ENCODE measurements at places on chromosomes 13 and 19. TPM values are rescaled to one million over a fixed set of nuclear protein-coding genes. Genes with fewer than 3 reads are reported as not detected.

- DNase-seq: no peak
Measured at GRCh38 chr19:16403151-16403977, 68.4 kb downstream of the EPS15L1 start.

DNA sequence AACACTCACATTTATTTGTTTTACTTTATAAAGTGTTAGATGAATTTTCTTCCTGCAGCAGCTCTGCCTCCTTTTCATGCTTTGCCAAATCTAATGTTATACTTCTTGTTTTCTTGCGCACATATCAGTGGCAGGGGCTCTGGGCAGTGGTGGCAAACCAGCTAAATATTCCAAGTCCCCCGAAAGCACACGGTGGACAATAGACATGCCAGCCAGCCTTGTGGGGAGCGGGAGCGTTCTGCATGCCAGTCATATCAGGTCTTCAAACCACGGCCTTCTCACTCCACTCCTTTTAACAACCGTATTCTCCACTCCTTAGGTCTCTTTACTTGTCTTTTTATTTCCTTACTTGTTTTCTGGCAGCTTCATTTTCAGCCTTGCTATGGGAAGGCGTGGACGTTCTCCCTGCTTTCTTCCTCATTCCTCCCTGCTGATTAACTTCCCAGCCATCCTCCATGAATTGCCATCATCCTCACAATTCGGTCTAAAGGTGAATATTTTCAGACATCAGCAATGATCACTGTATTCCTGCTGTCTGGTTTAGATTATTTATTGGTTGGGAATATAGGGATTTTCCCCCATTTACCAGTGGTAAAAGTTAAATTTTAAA, 77.1 kb upstream of the WASF3 start:
- no peak for DNase-seq

GRCh38 chr13:110499621-110500281, 61.8 kb downstream of the RAB20 start:
- no peak for DNase-seq

GRCh38 chr19:2807379-2808128, 12.1 kb upstream of the ZNF554 start:
- DNase-seq: no peak

DNA sequence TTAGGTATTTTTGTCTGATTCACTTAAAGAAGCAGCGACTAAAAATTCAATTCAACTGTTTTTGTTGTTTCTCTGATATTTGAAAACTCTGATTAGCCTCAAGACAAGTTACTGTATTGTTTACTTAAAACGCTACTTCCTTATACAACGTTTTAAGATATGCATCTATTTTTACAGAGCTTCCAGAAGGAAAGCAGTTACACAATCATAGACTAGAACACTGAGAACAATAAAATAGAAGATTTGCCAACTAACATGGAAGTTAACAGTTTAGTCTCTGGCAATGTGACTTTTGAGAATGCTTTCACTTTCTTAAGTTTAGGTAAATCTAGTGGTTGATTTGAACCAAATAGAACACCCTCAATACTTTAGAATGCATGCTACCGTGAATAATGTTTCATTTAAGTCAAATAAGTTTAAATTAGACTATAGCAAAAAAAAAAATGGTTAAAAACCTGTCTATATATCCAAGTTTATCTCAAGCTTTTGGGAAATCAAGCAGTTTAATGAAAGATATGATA, 614.8 kb downstream of the DACH1 start:
- no peak for DNase-seq

GRCh38 chr19:5839065-5840017, at the start of gene FUT6:
Gene FUT6, minus strand, starts transcription at chr19:5839702. Its CDS starts 7,135 bp downstream, at chr19:5832567.
- DNase-seq: no peak

GRCh38 chr13:102913914-102914313, 68.1 kb downstream of the ERCC5 start:
- DNase-seq: no peak

DNA sequence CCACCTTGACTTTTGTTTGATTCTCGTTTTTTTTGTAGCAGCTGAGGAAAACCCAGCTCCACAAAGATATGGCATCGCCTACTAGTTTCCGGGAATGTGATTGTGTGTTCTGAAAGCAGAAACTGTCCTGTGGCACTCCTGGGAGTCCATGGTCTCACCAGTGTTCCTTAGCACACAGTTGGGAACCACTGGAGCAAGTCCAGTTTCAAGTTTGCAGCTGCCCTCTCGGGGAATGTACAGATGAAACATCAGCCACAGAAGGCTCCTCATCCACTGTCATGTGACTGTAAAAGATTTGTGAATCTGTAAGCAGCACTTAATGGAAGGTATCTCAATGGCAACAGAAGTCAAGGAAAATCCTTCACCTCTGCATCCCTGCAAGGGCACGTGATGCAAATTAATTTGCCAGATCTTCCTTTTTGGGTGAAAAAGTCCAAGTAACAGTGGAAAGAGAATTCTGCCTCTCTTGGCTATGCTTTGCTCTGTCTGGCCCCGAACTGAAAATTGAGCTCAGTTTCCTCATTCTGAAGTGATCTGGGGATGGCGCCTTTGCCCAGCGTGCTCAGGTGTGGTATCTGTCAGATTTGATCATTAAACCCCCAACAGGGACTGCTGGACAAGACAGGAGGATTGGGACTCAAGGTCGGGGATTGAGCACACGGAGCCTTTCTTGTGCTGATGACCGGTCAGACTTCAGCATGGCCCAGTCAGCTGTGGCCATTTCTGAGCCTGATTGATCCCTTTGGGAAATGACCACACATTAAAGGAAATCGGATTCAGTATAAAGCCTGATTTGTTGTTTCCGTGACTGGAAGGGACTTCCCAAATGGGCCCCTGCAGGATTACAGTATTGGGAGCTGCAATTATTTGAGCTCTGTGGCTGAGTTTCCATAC, 58.8 kb downstream of the ING1 start:
- DNase-seq: no peak

DNA sequence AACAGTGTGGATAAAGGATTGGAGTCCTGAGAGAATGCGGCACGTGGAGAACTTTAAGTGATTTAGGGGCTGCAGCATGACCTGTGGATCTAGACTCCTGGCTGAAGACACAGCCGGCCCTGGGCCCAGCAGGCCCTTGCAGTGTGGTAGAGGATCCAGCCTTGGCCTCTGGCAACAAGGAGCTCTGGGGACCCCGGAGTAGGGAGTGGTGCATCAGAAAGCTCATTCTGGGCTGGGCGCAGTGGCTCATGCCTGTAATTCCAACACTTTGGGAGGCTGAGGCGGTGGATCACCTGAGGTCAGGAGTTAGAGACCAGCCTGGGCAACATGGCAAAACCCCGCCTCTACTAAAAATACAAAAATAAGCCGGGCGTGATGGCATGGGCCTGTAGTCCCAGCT, 76.0 kb downstream of the CHST8 start:
- DNase-seq: no peak

DNA sequence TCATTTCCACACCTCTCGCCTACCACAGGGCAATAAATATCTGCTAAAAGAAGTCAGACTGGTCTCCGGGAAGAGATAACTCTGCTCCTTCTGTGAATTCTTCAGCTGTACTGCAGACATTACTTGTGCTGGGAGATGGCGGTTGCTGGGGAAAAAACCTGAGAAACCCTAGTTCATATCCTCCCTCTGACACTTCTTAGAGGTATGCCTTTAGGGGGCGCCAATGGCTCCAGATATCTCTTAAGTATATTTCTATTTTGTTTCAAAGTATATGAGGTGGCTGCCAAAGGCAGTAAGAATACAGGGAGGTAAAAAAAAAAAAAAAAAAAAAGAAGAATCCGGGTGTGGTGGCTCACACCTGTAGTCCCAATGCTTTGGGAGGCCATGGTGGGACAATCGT, 175.2 kb downstream of the PAN3 start:
- DNase-seq: no peak

- DNase-seq: no peak
Measured at GRCh38 chr13:97884707-97885468, 68.6 kb upstream of the IPO5 start.

DNA sequence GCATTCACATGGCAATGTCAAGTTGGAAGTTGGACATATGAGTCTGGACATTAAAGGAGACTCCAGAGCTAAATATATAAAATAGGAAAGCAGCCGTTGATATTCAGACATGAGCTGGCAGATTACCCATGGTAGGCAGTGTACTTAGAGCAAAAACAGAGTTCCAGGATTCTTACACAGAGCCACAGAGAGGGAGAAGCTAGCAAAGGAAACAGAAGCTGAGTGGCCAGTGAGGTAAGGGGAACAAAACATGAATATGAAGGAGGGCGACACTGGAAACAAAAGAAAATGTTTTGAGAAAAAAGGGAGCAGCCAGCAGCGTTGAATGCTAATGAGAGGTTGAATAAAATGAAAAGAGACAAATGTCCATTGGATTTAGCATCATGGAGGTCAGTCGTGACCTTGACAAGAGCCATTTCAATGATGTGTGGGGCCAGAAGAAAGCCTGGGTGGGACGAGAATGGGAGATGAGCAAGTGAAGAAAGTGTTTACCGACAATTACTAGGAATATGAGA, 198.4 kb downstream of the POU4F1 start:
- no peak for DNase-seq

TMEM238 gene
- total RNA-seq: 3.8 TPM

FCAR gene
- total RNA-seq: not detected

STRN4 gene
- 124 TPM for total RNA-seq

SELENOV gene
- 8.4 TPM for total RNA-seq

UQCRFS1 gene
- total RNA-seq: 50.9 TPM

PGLYRP1 gene
- total RNA-seq: not detected

GRIN2D gene
- 12.4 TPM for total RNA-seq

SYT3 gene
- total RNA-seq: 17.3 TPM

PEG3 gene
- not detected for total RNA-seq

SYT5 gene
- 0.35 TPM for total RNA-seq

SHISA7 gene
- total RNA-seq: 1.0 TPM

AXL gene
- total RNA-seq: 51.0 TPM

Data from H1 (cell line).